Cerebellar nuclear complex (tissue), 1 donor: ENCODE measurements at places on chromosomes 5 and 9.

GRCh38 chr9:95511952-95512708, 4.6 kb downstream of the PTCH1 start:
- no peak for DNase-seq

GRCh38 chr5:135509995-135510394, 25.8 kb downstream of the NEUROG1 start:
- DNase-seq = no peak

GRCh38 chr9:114035221-114035844, 42.8 kb downstream of the AMBP start:
- no peak for DNase-seq

DNA sequence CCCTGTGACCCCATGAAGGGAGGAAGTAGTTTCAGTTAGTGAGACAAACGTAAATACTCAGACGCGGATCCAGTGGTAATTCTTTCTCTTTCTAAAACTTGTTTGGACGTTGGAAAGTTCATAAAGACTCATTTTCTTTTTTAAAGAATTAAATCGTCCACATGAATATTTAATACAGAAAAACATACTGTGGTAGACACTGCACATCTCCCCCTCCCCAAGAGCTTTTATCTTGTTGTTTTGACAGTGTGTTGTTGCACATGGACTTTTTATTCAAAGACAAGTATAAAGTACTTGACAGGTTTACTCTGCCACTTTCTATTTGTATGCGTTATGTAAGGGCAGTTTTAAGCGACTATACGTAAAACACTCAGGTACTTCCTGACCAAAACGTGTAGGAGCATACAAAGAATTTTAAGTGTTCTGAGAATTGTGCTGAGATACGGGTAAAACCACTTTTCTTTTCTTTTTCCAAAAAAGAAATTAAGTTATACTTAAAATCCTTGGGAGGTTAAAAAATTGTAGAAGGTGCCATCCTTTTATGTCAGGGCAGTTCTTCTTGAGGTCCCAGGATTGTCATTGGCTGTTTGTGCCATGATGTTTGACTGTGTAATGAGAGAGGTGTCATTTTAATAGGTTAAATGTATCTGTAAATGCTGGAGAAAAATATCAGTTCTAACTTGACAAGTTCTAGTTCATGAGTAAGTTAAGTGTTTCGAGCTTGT, 1.3 kb downstream of the NIPBL start:
- no peak for DNase-seq

DNA sequence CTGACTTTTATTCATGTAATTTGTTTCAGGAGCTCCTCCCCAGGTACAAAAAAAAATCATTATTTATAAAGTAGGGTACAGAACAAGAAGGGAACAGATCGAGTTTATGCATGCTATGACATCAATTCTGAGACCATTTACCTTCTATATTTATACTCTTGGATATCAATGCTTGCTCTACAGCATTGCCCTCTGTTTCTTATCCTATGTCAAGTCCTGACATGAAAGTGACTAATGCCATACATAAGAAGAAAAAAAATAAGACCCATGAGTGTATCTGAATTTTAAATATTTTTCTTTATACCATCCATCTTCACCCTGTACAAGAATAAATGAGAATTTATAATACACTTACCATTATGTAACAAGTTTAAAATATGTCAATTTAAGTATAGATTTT, 2016.3 kb upstream of the CDH9 start:
- no peak for DNase-seq

GRCh38 chr5:160685695-160686094, 166.3 kb downstream of the ATP10B start:
- no peak for DNase-seq
